ENCODE measurements at places on chromosomes 12 and 14. TPM values are rescaled to one million over a fixed set of nuclear protein-coding genes. Genes with fewer than 3 reads are reported as not detected.

Gene KLHDC1
- 11.8 TPM for total RNA-seq

DNA sequence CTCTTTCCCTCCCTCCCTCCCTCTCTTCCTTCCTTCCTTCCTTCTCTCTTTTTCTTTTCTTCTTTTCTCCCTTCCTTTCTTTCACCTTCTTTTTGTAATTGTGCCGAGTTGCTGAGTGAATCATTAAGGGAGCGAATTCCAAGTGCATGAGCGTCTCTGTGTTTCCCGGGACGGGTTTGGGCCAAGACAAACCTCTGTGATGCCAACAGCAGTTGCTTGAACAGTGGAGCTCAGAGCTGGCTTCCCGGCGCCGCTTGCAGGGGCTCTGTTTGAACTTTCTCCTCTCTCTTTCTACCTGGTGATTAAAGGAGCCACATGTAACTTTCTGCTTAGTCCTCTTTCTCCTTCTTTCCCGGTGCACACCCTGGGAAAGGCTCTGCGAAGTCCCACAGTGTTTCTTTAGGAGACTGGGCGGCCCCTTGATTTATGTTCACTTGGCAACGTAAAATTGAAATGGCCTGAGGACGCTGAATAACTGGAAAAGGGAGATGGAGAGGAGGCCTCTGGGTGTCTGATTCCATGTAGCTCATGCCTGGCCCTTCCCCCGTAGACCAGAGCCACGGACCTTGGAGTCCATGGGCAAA, 33.7 kb upstream of the MAP1LC3B2 start:
- H3K27ac ChIP-seq = no peak overlapping the region
- no peak overlapping the region for H3K4me3 ChIP-seq
- peaks cover 6% of the 10 kb centered on the region for H3K4me1 ChIP-seq
- no peaks in the 10 kb centered on the region for H3K27me3 ChIP-seq
- DNase-seq = no peak

DNA sequence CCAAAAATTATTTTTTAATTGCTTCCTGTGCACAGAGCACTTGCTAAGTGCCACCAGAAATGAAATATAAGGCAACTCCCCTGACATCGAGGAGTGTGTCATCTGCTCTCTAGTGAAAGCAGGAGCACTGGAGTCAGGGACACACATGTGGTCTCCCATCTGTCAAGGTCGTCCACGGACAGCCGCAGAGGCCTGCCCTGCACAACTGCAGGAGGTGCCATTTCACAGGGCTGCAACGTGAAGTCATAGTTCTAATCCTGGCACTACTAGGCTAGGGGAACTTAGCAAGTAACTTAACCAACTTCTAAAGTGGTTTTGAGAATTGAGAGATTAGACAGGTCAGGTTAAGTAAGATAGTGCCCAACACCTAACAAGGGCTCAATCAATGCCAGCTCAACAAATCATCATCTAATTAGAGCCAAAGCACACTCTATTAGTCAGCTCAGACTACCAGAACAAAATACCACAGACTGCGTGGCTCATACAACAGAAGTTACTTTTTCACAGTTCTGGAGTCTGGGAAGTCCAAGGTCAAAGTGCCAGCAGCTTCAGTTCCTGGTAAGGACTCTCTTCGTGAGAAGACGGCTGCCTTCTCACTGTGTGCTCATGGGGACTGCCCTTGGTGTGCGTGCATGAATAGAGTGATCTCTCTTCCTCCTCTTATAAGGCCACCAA, 30.7 kb downstream of the FOXN3 start:
- no peak overlapping the region for H3K27ac ChIP-seq
- no peaks in the 10 kb centered on the region for H3K27me3 ChIP-seq
- peaks cover 12% of the 10 kb centered on the region for H3K36me3 ChIP-seq

DNA sequence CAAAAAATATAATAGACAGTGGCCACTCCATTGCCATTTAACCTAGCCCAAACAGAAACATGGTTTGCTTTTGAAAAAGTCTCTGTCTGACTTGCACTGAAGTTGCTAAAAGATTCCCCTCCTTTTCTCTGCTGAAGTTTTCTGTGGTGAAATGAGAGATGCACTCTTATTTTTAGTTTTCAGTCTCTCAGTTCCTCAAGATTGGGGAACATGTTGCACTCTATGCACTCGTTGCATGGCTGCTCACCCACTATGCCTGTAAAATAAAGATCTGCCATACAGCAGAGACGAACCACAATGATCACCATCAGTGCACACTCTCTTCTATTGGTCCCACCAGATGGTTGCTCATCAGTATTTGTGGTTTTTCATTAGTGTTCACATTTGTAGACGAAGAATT, 13.1 kb upstream of the DAAM1 start:
- no peaks in the 10 kb centered on the region for H3K4me1 ChIP-seq
- H3K4me3 ChIP-seq = no peak overlapping the region
- H3K36me3 ChIP-seq = no peaks in the 10 kb centered on the region
- no peak overlapping the region for H3K27ac ChIP-seq
- H3K27me3 ChIP-seq = no peaks in the 10 kb centered on the region

DNA sequence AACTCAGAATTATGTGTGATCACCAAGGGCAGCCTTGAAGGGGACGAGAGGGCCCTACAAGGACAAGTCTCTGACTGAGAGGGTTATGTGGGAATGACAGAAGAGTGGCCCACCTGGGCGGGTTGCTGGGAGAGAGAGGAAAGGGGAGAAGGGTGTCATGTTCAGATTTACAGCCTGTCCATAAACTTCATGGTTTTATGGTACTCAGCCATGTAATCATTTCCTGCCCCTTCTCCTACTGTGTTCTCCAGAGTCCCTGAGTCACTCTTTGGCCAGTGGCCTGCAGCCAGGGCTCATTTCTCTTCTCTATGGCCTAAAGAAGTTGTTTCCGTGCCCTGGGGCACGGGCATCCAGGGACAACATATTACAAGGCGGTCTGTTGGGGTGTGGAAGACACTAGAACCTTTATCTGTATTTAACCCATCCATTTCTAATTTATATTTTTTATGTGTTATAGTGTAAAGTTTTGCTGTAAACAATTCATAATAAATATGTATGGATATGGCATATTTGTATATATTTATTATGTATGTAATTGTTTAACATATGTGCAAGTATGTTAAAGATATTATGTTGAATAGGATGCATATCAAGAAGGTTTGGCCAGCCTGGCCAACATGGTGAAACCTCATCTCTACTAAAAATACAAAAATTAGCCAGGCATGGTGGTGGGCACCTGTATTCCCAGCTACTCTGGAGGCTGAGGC, 26.9 kb downstream of the DDX47 start:
- H3K27me3 ChIP-seq = no peaks in the 10 kb centered on the region
- no peak overlapping the region for H3K27ac ChIP-seq
- H3K4me3 ChIP-seq = no peak overlapping the region
- peaks cover 4% of the 10 kb centered on the region for H3K4me1 ChIP-seq
- DNase-seq = no peak
- H3K36me3 ChIP-seq = no peaks in the 10 kb centered on the region

Gene EDDM3A
- total RNA-seq = not detected

- DNase-seq = no peak
- no peaks in the 10 kb centered on the region for H3K27me3 ChIP-seq
- H3K4me3 ChIP-seq = no peak overlapping the region
- no peaks in the 10 kb centered on the region for H3K36me3 ChIP-seq
- H3K27ac ChIP-seq = no peak overlapping the region
- no peaks in the 10 kb centered on the region for H3K4me1 ChIP-seq
These were observed 1.4 kb upstream of the KLRC1 start for GRCh38 chr12:10454531-10454930.

Gene C12orf54
- total RNA-seq = not detected

DNA sequence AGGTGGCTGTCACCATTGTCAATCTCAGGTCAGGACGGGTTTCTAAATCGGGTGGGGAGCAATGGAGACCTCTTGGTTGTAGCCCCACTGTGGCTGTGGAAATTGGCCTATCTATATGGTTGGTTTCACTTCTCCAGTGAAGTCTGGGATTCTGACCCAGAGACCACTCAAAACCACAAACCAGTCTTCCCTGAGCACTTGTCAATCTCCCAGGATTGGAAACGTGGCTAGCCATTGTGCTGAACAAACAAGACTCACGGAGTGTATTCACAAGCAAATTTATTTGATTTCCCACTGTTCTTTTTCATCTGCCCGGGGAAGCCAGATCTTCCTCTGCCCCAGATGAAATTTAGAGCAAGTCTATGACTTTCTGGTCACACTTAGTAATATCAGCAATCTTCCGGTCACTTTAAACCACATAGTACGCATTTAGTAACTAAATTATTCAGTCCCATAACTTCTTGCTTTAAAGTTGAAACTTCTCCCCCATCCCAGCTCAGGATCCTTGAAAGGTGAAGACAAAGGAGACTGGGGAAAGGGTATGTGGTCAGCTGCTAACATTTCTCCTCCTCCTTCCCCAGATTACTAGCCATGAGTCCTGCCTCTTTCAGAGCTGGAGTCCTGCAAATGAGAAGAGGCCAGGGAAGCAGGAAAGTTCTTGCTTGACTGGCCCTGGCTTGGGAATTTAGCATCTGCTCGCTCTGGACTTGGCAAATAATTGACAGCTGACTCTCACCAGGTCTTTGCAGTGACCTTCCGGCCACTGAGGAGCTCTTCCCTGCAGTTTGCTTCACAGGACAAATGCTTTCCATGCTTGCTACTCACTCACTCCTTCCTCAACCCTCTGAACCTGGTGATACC, 123.2 kb upstream of the MAX start:
- DNase-seq = no peak
- H3K4me1 ChIP-seq = peaks cover 57% of the 10 kb centered on the region
- H3K36me3 ChIP-seq = no peaks in the 10 kb centered on the region
- H3K4me3 ChIP-seq = no peak overlapping the region

DNA sequence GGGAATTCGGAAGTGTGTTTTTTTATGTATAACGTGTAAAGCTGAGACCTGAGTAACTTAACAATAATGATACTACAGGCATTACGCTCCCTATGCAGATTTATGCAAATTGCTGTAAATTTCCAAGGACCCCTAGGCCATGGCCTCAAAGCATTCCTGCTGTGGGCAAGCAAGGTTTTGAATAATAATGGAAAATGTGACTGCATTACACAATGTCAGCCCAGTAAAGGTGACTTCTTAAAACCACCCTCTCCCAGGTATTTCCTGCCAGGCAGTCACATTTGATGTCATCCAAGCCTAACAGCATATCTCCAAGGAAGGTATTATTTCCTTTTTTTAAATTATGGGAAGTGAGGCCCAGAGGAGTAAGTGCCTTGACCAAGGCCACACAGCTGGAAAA, 621.0 kb downstream of the BCL11B start:
- no peak for DNase-seq
- no peaks in the 10 kb centered on the region for H3K27me3 ChIP-seq
- H3K4me1 ChIP-seq = no peaks in the 10 kb centered on the region
- H3K36me3 ChIP-seq = no peaks in the 10 kb centered on the region
- no peak overlapping the region for H3K27ac ChIP-seq

Gene HHIPL1
- total RNA-seq = not detected

Gene TAS2R19
- total RNA-seq = 0.71 TPM
